ENCODE measurements at places on chromosomes 6 and 20.

GRCh38 chr6:3090013-3090412 is 21.7 kb downstream of the RIPK1 start:
- DNase-seq: no peak

GRCh38 chr20:34964486-34964885 is 8.8 kb downstream of the MYH7B start:
- DNase-seq: no peak

GRCh38 chr6:36378243-36378920 is 9.1 kb downstream of the ETV7 start:
- no peak for DNase-seq

GRCh38 chr20:4066551-4066950 is 51.2 kb upstream of the RNF24 start:
- no peak for DNase-seq

DNA sequence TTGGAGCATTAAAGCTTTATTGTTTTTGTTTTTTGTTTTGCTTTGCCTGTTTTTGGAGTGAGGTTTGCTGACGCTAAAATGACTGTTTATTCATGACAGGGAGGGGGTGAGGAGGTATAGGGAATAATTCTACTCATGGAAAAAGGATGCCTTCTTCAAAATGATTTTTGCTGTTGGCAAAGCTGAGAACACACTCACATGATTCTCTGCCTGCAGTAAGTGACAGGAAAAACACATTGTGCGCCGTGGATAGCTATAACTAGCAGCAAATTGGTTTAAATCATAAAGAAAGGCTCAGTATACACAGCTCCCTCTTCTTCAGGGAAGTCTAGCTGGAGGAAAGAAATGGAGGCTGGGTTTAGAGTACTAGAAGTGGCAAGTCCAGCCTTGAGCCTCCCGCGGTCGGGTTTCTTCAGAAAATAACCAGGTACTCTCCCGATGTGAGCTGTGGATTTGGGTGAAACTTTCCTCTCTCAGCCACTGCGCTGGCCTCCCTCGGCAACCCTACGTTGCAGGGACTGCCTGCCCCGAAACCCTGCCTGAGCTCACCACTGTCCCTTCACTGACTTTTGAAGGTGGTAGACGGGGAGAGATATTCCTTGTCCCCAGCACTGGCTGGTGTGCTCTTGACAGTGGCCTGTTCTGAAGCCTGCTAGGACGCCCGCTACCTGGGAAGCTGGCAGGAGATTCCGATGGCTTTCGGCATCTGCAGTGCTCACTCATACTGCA is 278.2 kb downstream of the NRN1 start:
- no peak for DNase-seq

- DNase-seq: no peak
Observed at GRCh38 chr20:50014570-50015562, 32.1 kb downstream of the SNAI1 start.

- DNase-seq: no peak
Observed at GRCh38 chr6:96923871-96924493, 546 bp upstream of the KLHL32 start.

GRCh38 chr6:49462071-49462470 is 982 bp downstream of the MMUT start:
- no peak for DNase-seq

DNA sequence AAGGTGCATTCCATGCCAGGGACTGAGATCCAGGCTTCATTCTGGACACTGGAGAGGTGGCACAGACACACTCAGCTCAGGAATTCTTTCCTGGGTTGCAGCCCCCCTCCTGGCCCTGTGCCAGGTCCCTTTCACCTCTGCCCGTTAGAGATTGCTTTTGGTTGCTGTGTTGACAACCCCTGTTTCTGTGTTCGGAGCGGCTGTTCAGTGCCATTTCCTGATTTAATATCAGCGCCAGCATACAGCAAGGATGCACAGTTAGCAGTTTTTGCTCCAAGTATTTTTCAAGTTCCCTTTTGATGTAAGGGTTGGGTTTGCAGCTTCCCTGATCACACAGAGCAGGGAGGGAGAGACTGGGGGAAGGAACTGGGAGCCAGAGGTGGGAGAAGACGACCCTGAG is 8.5 kb upstream of the MAFB start:
- no peak for DNase-seq

GRCh38 chr6:33075208-33075567 is 602 bp upstream of the HLA-DPB1 start:
- DNase-seq: no peak

DNA sequence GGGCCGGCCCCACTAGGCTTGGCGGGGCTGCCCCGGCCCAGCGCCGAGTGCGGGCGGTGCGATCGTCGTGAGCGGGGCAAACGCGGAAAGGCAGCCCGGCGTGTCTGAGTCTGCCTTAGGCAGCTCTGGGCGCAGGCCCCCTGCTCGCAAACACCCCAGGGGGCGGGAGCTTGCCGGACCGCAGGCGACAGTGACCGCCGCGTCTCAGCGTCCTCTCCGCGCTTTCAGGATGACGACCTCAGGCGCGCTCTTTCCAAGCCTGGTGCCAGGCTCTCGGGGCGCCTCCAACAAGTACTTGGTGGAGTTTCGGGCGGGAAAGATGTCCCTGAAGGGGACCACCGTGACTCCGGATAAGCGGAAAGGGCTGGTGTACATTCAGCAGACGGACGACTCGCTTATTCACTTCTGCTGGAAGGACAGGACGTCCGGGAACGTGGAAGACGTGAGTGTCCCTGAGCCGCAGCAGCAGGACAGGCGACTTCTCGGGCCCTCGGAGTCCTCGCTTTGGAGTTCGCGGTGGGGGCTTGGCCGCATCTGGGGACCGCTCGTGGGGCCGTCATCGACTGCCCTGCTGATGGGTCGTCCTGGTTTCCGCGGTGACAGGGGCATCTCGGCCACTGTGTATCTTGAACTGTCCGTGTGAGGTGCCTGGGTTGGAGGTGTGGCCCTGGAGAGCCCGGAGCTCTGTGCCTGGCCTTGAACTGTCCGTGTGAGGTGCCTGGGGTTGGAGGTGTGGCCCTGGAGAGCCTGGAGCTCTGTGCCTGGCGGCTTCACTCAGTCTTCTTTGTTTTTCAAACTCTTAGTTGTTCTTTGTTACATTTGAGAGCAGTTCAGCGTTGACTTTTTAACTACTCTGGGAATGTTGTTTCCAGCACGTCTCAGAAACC is 786 bp downstream of the ADRM1 start:
- DNase-seq: no peak

DNA sequence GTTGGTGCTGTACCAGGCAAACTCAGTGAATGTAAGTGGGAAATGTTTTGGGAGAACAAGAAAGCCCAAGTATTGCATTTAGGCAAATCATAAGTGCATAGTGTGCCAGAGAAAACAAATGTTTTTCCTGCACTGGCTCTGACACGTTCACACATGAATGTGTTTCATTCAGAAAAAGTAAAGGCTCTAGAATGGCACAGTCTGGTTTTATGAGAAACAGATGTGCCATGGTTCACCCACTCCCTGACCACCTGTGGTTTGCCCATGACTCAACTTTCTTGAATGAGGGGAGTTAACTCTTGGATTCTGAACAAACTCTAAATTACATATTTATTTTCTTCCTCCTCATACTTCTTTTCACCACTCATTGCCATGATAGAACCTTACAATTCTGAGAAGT is 126.9 kb downstream of the KCNQ5 start:
- DNase-seq: no peak

GRCh38 chr6:139473231-139473701 is 98.8 kb upstream of the CITED2 start:
- no peak for DNase-seq

GRCh38 chr6:130676077-130676772 is 151.0 kb upstream of the SMLR1 start:
- DNase-seq: no peak

- no peak for DNase-seq
Observed at GRCh38 chr6:20875369-20875963, 341.2 kb downstream of the CDKAL1 start.

- DNase-seq: no peak
Observed at GRCh38 chr6:46909371-46909770, 12.4 kb downstream of the ADGRF5 start.

GRCh38 chr6:114650891-114651290 is 308.1 kb upstream of the HS3ST5 start:
- DNase-seq: no peak

DNA sequence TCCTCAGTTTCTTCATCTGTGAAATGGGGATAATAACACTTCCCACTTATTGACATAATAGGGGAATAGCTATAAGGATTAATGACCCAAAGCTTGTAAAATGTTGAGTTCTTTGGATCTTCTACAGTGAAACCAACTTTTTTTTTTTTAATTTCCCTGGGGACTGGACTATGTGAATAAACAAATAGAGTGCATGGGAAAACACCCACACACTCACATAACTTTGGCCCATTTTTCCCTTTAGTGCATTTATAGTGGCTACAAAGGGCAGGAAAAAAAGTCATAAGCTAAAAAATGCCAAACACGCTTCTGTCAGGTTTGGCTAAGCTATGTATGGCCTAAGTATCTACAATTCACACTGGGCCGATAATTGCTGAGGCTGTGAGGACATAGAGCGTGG is 406.2 kb upstream of the JAG1 start:
- no peak for DNase-seq

- DNase-seq: no peak
Observed at GRCh38 chr6:157550114-157550989, 169.4 kb downstream of the ZDHHC14 start.

DNA sequence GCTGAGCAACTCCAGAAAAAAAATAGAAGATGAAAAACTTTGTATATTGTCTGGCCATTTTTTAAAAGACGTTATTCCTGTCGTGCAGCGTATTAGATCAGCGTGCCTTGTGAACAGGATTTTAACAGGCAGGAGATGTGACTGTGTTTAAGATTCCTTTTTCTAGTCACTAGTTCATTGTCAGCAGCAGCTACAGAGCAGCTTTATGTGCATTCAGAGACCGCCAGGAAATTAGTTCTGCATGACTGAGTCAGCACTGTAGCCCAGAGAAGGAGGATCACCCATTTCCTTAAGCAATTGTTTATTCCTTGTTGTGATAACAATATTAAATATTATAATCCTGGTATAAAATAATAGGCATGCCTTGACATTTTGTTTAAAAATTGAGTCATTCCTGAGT is 75.4 kb upstream of the ADGRB3 start:
- no peak for DNase-seq

DNA sequence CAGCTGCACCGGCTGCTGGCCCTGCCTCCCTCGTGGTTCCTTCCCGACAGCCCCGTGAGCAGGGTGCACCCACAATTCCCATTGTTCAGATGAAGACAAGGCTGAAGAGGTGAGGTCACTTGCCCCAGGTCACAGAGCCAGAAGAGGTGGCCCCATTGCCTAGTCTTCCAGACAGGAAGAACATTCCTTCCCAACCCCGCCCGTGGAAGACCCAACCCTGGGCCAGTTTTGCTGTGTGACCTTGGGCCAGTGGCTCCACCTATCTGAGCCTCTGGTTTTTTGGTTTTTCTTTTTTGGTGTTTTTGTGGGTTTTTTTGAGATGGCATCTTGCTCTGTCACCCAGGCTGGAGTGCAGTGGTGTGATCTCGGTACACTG is 61.7 kb downstream of the RIPOR3 start:
- no peak for DNase-seq

- no peak for DNase-seq
Observed at GRCh38 chr20:46758929-46759669, 49.6 kb downstream of the SLC2A10 start.

GRCh38 chr20:11675920-11676629 is 241.6 kb upstream of the BTBD3 start:
- no peak for DNase-seq

DNA sequence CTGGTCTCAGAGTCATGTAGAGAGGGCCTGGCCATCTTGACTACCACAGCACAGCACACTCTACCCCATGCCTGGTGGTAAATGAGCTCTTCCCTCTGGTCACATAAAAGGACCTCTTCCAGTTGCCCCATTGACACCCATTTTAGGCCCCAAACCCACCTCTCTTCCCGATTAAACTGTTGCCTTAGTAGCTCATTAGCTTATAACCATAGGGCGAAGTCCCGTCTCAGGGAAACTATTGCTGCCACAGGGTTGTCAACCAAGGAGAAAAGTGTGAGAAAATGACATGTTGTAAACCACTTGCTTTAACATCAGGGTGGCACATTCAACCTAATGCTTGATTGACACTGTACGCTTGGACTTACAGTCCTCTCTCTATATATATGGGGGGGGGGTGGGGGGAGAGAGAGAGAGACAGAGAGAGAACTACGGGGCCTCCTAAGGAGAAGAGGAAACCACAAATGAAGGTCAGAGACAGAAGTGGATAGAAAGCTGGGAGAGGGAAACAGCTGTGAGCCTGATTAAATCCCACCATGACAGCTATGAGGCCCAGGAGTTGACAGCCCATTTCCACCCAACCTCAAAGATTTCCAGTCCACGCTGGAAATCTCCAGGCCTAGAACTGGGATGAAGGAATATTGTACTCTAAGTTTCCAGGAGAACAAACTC is 14.9 kb upstream of the BTN1A1 start:
- no peak for DNase-seq

DNA sequence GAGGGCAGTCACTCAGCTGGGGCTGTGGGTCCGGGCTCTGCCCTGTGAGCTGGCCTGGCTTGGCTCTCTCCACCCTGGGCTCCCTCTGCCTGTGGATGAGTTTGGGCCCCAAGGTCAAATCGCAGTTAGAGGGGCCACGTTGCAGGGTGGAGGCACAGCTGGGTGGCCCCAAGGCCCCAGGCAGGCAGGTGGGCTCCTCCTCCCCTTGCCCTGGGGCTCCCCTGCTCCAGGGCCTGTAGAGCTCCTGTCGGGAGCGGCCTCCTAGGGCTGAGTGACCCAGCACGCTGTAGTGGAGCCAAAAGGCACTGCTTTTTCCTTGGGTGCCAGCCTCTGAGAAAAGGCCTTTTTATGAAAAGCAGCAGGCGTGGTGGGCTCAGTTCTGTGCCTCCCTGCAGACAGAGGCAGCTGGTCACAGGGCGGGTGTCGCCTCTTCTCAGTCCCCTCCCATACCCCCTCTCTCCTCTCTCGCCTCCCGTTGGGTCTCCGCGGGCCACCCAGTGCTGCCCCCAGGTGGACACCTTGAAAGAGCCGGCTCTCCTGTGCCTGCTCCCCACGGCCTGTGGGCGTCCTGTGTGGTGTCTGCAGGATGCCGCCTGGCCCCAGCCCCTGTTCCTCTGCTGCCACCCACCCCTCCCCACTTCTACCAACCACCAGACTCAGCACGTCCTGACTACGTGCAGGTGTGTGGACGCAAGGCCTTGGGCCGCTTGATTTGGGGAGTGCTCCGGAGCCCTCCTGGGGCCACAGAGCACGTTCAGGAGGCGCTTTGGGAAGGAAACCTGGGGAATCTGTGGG is 13.2 kb downstream of the SS18L1 start:
- DNase-seq: peak; percentile 60

DNA sequence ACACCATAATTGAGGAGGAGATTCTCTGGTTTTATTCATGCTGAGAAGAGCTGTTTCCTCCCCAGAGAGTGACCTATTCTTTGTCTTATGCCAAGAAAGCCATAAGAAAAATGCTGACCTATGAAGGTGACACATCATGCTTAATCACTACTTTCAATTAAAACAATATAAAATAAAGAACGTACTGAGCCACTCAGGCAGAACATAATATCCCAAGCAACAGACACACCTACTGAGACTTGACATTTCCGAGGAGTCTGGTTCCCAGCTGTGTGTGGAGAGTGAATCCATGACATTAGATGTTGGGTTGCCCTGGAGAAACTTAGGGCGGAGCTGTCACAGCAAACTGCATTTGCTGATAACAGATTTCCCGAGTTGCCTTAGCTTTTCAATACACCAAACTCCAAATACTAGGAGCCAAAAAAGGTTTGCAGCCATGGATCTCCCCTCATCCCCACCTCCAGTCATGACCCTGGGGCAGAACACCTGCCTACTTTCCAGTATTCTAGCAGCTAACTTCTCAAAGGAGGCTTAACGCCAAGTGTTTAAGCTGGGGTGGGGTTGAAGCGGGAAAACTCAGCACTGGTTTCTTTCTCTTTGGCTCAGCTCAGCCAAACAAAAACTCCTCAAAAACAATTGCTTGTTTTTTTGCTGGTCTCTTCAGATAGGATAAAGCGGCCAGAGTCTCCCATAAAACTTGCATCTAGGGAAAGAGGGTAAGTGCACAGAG is 92.2 kb downstream of the BACH2 start:
- no peak for DNase-seq
